ENCODE measurements at places on chromosomes 5 and 9.
A peak's percentile ranks its signal among the peaks of the same experiment; 100 is the strongest.

DNA sequence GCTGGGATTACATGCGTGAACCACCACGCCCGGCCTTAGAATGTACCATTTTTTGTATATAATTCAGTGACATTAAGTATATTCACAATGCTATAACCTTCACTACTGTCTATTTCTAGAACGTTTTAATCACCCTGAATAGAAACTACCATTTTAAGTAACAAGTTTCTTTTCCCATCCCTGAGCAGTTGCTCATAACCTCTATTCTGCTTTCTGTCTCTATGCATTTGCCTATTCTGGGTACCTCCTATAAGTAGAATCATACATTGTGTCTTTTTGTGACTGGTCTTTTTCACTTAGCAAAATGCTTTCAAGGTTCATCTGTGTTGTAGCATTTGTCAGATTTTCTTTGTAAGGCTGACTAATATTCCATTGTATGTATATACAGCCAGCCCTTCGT is 39.9 kb downstream of the DDX46 start:
- no peak for DNase-seq

DNA sequence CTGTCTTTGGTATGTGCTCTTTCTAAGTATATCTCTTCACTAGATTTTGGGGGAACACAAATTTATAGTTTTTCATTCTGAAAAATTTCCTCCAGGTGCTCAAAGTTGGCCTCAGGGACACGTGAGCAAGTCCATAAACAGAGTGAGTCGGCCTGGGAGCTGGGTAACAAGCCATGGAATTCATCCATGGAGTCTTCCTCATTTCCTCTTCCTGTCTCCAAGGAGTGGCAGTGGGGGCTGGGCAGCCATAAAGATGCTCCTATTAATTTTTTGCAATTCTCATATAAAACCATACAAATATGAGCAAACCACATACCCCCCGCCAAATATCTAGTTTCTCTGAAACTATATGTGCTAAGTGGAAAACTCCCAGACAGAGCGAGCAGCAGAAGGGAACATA is 136.6 kb upstream of the OTULINL start:
- no peak for DNase-seq

DNA sequence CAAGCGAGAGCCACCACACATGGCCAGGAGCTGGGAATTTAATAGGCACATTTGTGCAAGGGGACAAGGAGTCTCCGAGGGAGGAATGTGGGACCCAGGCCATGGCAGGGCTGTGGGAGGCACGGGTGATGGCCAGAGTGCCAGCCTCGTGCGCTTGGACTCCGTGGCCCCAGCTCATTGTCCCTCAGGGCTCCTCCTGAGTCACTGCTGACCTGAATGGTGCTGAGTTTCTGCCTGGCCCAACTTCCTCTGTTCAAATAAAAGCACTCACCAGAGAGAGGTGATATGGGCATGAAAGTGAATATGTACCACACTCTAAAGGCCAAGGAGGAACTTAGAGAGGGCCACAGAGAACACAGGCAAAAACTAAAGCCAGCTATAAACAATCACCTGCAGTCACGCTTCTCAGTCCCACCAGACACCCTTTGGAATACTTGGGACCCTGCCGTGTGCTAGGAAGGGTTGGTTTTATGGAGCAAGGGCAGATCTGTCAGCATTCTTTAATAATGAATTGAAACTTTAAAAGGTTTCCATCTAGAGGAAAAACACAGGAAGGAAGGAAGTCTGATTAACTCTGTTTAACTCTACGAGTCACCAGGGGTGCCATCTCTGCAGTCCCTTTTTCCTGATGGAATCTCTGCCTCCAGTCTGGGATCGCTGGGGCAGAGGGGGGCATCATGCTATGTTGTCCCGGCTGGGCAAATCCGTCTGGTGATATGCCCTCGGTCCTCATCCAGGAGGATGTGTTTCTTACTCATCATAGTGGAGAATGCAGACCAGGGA is 25.1 kb upstream of the UBE2QL1 start:
- no peak for DNase-seq

DNA sequence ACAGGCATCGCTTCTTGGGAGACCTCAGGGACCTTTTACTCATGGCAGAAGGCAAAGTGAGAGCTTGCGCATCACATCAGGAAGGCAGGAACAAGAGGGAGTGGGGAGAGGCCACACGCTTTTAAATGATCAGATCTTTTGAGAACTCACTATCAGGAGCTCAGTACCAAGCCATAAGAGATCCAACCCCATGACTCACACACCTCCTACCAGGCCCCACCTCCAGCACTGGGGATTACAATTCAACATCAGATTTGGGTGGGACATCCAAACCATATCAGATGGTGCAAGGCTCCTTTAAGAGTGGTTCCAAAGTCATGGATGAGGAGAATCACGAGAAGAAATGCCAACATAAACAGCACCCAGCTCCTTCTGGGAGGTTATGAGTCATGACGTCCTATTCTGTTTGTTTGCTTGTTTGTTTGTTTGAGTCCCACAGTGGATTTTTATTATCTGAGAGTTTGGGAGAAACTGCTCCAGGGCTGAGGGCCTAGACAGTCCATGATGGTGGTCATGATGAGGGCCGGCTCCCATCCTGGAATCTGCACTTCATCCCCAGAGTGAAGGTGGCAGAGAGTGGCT is 453.5 kb downstream of the GADD45G start:
- no peak for DNase-seq

- peak; percentile 43 for DNase-seq
These were observed 557 bp upstream of the PHF2 start for GRCh38 chr9:93575796-93576257.

GRCh38 chr5:177526791-177527190 is 10.0 kb upstream of the DDX41 start:
- no peak for DNase-seq

DNA sequence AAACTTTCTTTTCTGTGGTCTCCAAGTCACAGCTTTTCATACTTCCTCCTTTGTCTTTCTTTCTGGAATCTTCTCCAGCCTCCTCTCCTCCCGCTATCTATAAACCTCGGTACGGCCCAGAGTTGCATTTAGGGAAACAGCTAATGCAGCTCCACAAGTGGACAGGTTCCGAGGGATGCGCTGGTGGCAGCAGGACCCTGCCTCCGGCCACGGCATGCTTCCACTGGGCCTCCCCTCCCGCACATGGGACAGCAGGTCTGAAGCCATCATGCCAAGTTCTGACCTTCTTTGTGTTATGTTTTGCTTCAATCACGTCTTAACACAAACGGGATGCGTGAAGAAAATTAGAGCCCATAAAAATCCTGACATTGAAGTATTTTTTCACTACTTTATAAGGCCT is 136.9 kb downstream of the IRX2 start:
- no peak for DNase-seq

DNA sequence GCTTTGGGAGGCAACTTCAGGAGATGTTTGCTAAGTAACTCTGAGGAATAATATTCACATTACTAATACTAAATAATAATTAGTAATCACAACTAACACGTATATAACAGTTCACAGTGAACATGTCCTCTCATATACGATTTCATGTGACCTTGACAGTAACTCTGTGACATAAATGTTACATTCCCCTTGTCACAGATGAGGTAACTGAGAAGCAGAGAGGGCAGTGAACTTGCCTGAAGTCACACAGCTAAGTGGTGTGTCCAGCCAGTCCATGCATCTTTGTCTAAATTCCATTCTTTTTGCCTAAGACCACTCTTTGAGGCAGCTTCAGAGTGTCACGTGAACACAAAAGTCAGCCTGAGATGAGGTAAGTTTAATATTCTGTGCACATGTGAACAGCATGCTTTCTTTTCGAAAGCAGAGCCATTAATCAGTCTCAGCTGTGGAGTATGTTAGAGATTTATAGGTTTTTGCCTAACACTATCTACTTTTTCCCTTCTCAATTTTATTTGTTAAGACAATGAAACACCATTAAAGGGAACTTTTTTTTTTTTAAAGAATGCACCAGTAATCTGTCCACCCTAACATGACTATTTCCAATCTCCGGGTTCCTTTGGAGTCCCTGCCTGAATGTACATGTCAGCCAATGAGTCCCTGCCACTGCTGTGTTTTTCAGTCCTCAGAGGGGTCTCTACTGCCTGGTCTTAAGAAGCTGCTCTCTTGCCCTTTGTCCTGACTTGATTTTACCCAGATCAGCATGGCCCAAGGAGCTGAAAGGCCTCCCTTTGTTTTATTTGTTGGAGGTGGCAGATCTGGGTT is 43.5 kb downstream of the SH3PXD2B start:
- DNase-seq = no peak

DNA sequence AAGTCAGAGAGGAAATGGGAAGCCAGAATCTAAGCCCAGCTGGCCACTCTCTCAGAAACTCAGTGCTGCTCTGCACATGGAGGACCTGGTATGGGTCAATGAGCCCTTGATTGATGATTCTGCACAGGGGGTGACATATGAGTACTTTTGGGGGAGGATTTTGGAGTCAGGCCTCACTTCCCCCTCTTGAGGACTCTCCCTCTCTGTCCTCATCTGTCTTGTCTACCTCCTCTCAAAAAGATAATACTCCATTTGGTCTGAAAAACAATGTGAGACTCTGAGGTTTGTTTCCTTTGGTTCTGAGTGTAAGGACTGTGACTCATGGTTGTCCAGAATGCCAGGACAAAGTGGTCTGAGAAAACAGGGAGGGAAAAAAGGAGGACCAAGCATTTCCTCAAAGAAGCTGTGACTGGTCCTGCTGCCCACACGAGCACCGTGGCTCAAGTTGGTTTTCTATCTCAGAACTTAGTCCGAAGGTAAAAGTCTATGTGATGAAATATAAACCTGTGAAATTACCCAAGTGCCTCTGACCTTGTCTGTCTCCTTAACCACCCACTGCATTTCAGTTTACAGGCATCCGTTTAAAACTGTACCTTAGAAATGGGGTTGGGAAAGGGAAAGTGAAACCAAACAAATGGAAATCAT is 11.1 kb downstream of the TTC39B start:
- DNase-seq = no peak

Data from activated T-cell treated with anti-CD3 and anti-CD28 coated beads for 48 hours (primary cell).